Hematopoietic multipotent progenitor cell treated with erythropoietin and hydrocortisone succinate and interleukin-3 and kit ligand, for 8 days (in vitro differentiated cells): ENCODE measurements at places on chromosomes 4 and X.
A peak's percentile ranks its signal among the peaks of the same experiment; 100 is the strongest.

DNA sequence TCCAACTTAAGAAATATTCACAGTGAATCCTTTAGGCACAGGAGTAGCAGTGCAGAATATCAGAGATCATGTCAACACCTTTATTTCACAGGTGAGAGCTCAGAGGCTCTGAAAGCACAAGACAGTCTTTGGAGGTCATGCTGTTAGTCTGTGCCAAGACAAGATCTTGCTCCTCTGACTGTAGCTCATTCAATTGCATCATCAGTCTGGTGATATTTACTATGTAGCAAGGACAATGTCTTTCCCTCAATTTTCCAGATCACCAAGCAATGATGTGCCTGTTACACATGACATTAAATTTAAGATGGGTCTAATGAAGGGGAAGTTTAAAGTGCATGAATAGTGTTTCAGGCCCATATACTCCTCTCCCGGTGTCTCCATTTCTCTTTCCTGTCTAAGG is 277.5 kb downstream of the IL15 start:
- DNase-seq = peak; percentile 25

DNA sequence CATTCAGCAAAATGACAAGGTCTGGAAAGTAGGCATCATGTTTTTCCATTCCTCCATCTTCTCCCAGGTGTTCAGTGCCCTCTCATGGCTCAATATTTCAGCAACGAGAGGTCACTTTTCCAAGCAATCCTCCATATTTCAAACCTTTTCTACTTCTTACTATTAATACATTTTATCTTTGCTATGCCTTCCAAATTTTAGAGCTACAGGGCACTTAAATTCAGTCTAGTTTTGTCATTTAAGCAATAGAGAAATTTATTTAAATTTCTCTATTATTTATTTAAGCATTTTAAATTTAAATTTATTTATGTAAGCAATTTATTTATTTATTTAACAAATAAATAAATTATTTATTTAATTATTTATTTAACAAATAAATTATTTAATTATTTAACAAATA is 305.1 kb upstream of the ANXA10 start:
- no peak for DNase-seq

- DNase-seq = no peak
These were observed 464.9 kb upstream of the AMOT start for GRCh38 chrX:113305496-113305895.

DNA sequence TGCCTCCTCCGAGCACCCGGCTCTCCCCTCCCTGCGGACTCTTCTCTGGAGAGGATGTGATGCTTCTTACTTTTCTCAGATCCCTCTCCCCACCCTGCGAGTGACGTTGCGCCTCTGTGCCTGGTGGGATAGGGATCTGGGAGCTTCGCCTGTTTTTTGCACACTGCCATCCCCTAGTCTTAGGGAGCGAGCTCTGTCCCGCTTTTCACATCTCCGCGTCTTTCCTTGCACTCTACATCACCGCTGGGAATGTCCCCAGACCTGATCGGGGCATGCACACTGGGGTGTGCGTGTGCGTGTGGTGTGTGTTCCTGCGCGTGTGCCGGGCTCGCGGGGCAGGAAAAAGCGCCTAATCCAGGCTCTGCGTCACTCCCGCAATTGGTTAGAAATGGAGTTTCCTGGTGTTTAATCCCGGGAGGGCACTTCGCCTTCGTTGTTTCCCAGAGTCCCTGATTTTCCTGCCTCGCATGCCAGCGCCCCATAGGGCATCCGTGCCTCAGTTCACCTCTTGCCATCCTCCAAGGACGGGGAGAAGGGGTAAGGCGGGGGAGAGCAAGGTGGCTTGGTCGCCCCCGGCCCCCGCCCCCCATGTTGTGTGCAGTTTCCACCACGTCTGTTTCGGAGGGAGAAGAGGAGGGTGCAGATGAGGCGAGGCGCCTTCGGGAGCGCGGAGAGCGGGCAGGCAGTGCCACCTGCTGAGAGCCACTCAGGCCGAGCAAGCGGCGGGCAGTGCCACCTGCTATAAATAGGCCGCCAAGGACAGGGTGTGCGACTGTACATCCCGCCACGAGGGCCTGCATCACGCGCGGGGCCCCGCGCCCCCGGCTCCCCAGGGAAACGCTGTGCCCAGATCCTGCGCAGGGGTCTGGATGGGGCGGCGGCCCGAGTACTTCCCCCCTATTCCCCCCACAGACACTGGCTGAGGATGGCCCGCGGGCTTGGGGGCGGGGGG is 759 bp upstream of the TBC1D1 start:
- no peak for DNase-seq
